ENCODE measurements at places on chromosomes 1 and 21.

DNA sequence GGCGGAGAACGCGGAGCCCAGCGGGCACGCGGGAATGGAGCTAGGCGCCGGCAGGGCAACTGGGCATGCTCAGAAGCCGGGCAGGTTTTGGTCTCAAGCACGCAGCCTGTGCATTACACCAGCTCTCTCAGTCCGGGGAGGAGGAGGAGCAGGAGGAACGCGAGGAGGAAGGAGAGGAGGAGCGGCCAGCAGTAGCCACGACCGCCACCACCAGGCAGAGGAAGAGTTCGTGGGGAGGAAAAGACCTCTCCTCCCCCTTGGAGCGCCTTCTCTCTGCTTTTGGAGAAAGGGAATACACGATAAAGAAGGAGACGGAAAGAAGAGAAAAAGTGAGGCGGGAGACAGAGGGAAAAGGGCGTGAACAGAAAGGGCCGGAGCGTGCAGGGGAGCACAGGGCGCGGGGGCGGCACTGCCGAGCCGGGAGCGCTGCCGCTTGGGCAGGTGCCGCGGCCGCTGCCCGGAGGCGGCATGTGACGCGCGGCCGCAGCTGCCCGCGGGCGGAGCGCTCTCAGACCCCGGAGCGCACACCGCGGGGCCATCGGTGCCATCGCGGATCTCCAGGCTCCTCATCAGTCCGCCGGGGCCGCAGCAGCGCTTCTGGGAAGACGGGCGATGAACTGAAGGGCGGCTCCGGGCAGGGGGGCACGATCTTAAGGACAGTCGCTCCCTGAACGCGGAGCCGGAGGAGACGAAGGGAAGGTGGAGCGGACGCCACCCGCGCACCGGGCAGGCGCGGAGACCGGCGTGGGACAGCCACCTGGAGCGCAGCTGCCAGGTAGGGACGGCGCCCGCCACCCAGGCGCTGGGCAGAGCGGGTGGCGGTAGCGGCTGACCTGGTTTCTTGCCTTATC is at the start of gene CHRM3:
CHRM3 (plus strand) TSS at position 116 of the 851 bp plus-strand sequence. CDS start 520,884 bp downstream, outside the sequence.
- no peak for DNase-seq

- peak; percentile 28 for DNase-seq
Measured at GRCh38 chr1:22341791-22342605, 109.7 kb upstream of the ZBTB40 start.

GRCh38 chr1:212229654-212230053 is 55.6 kb upstream of the PPP2R5A start:
- DNase-seq: peak; percentile 85

DNA sequence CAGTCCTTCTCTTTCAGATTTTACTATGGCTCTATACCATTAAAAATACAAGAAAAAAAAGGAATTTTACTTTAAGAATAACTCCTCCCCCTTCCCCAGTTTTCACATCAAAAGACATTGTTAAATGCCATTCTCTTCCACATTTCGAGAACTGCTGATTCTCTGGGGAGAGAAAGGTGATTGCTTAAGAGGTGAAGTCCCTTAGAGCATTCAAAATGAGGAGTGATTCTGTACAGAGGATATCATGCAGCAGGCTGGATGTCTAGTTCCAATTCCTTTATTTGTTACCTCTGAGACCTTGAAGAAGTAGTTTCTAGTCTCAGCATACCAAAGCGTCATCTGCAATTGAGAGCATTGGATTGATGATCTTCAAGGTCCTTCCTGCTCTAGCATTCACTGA is 46.9 kb downstream of the FMO3 start:
- no peak for DNase-seq

DNA sequence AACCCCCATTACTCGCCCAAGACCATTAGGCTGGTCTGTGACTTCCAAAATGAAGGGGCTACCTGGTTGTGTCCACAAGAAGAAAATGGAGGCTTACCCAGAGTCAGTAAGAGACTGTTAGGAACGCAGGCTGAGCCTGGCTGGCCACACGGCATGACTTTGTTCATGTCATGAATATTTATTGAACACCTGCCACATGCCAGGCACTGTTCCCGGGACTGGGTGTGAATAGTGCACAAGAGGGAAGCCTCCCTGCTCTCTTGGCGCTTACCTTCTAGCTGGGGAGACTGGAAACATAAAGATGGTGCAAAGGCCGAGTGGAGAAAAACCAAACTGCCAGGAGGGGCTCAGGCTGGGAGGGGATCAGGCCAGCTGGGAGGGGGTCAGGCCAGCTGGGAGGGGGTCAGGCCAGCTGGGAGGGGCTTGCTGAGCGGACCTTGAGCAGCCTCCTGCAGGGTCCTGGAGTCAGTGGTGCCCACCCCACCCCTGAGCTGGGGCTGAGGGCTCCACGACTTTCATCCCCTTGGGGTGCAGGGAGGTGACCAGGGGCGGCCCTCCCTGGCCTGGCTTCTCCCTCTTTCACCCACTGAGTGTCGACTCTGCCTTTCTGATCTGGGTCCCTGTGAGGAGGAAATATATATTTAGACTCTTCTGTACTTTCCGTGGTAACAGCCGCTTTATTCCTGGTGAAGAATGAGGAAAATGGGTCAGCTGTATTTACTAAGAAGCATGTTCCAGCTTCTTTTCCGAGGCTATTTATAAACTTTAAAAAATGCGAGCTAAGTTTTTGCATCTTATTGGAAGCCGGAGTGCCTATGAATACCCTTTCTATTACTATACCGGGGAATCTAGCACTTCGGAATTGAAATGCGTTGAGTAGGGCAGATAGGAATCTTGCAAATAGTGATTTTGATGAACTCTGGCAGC is 139.0 kb downstream of the CAMTA1 start:
- DNase-seq: no peak

DNA sequence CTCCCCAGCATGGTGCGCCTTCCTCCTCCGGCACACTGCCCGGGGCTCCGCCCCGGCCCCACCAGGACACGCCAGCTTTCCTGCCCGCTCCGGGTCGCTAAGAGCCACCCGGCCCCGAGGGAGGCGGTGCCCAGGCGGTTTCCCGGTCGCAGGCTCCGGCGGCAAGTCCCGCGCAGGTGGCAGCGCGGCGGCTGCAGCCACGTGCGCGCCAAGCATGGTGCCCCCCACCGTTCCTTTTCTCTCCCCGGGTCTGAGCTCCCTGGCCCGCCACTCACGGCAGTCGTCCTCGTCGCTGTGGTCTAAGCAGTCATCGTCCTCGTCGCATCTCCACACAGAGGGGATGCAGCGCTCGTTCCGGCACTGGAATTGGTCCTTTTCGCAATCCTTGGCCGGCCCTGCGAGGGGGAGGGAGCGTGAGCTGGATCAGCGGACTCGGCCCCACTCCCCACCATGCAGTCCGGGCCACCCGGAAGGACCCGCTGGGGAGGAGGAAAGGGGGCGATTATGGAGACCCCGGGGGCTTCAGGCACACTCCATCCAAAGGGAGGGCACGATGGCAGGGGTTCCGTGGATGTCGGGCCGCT is 1.2 kb downstream of the LRP8 start:
- no peak for DNase-seq

DNA sequence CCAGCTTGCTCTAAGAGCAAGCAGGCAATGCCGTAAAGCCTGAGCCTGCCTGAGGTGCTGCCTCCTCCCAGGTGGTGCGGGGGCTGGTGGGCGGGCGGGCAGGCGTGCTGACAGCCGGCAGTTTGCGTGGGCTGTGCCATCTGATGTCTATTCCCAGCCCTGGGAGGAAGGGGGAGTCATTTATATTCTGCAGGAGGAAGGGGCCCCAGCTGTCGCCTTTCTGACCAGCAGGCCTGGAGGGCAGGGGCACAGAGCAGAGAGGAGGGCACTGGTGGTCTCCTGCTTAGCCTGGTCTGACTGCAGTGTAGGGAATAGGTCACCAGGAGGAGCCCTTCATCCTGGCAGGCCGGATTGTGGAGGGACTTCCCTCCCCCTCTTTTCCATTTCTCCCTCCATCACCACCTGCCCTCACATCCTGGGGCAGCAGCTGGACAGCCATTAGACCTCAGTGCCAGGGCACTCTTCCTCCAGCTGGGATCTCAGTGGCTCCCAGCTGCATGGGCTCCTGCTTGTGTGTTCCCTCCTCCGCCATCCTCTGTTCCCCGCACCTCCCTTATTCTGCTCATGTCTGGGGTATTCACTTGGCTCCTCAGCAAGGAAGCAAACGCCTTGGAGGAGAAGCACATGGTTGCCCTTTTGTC is 4.4 kb downstream of the CYB561D1 start:
- peak; percentile 46 for DNase-seq

- no peak for DNase-seq
Measured at GRCh38 chr1:20115479-20115878, 3.9 kb downstream of the PLA2G2D start.

GRCh38 chr1:121558514-121558913 is 373.7 kb downstream of the SRGAP2C start:
- peak; percentile 90 for DNase-seq

DNA sequence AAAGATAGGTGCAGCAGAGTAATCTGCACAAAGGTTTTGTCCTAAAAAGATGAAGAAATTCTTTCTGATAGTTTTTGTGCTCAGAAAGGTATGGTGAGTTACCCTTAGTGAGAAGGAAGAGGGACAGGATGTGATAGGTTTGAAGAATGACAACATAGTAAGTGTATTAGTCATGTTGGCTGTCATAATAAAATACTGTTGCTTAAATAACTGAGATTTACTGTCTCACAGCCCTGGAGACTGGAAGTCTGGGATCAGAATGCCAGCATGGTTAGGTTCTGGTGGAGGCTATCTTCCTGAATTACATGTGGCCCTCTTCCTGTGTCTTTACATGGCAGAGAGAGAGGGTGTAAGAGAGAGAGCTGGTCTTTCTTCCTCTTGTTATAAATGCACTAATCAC is 965.2 kb downstream of the TTLL7 start:
- DNase-seq: no peak

DNA sequence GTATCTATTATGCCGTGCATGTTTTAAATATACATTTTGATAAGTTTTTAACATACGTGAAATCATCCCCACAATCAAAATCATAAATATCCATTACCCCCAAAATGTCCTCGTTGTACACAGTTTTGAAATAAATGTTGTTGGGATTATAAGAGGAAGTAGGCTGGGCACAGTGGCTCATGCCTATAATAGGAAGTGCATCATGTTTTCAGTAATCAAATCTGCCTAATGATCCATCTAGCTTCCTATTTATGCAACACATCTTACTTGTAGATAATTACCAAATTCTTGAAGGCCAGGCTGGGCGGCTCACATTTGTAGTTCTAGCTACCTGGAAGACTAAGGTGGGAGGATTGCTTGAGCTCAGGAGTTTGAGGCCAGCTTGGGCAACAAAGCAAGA is 15.0 kb upstream of the IFNGR2 start:
- no peak for DNase-seq

- no peak for DNase-seq
Measured at GRCh38 chr1:223374064-223374610, 10.2 kb upstream of the SUSD4 start.

GRCh38 chr1:25458541-25459298 is 28.0 kb downstream of the MACO1 start:
- DNase-seq: peak; percentile 48

DNA sequence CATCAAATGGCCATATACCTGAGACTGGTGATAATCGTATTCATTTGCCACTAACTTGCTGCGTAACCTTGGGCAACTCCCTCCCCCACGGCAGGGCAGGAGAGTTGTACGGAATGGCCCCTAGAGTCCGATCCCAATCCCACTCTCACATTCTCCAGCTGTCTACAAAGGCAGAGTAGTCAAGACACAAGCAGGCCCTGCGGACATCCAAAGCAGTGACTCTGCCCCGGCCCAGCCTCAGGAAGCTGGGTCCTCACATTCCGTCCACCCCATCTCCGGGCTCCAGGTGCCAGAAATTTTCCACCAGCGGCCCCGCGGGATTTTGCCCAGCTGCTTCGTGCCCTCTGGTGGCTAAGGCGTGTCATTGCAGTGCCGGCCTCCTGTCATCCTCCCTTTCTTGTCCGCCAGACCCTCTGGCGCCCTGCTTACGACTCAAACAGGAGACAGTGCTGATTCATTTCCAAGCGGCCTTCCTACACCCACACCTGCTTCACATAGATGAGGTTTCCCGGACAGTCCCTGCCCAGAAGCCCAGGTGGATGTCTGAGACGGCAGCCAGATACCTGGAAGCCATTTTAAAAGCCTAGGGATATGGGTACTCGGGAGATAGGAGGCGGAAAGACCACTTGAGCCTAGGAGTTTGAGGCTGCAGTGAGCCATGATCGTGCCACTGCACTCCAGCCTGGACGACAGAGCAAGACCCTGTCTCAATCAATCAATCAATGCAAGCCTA is 2.9 kb upstream of the S100A2 start:
- DNase-seq: peak; percentile 84

DNA sequence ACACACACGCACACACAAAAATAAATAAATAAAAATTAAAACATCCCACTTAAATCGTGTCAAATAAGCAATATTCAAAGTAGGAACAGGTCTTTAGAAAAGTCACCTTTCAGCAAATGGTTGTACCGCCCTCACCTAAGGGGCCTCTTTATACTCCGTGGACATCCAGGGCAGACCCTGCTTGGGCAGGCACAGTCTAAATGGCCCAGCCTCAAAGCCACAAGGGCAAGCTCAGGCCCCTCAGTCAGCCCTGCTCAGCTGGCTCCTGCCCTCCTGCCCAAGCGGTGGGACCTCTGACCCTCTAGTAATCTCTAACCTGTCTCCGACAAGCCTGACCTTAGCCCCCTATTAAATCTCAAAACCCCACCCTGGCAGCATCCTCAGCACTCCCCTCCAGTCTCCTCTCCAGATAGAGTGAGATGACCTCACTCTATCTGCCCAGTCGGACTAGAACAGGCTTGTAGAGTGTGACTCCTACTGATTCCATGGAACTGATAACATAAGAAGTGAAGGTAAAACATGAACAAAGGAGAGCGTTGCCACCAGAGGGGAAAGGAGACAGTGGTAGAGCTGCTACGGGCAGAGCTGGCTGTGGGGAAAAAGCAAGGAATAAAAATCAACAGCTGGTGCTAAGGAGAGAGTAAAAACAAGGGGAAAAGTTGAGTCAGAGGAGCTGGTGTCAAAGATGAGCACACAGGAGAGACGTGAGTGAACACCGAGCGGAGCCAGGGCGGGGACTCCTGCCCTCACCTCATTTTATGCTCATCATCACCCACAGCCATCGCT is 36.0 kb downstream of the SIPA1L2 start:
- DNase-seq: peak; percentile 13

DNA sequence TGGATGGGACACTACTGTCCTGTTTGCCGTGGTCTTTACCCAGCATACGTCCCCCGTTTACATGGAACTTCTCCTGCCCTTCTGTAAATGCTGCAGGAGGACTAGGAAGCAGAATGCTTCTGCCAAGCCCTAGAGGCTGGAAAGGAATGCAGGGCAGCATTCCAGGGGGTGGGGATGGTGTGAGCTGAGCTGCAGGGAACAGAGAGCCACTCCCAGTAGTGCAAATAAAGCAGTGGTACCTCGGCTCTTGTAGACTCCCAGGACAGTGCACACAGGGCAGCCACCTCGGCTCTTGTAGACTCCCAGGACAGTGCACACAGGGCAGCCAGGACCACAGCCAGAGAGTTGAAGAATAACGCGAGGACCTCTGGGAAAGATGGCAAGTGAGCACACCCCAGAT is 35.4 kb downstream of the PTPRU start:
- peak; percentile 65 for DNase-seq

Measured in IMR-90 (cell line).